ENCODE measurements at places on chromosomes 4 and X.
A peak's percentile ranks its signal among the peaks of the same experiment; 100 is the strongest.

DNA sequence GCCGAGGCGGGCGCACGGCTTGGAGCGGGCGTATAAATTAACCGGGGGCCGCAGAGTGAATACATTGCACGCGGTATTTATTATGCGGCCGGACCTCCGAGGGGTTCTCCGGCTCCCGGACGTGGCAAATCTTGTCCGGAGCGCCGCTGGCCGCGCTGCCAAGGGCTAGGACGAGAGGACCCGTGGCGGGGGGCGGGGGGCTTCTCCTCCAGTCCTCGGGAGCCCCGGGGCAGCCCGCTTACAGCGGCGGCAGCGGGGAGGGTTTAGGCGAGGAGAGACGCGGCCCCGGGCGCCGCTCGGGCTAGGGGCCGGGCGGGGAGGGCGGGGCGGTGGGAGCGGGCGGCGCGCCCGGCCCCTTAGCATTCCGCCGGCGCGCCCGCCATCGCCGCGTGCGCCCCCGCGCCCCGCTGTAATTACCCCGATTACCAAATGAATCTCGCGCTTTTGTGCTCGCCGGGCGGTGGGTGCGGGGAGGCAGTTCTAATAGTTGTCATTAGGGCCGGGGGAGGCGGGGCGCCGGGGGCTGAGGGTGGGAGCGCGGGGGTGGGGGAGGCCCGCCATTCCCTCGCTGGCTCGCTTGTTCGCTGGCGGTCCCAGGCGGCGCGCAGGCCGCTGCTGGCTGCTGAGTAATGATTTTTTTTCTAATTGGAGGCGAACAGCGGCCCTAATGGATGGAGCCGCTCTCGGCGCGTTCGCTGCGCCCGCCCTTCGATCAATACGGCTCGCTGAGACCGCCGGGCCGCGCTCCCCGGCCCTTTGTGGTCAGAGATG, 276.6 kb downstream of the BCOR start:
- no peak for DNase-seq

GRCh38 chr4:80070880-80071603, 2.0 kb downstream of the ANTXR2 start:
- DNase-seq, result no peak

DNA sequence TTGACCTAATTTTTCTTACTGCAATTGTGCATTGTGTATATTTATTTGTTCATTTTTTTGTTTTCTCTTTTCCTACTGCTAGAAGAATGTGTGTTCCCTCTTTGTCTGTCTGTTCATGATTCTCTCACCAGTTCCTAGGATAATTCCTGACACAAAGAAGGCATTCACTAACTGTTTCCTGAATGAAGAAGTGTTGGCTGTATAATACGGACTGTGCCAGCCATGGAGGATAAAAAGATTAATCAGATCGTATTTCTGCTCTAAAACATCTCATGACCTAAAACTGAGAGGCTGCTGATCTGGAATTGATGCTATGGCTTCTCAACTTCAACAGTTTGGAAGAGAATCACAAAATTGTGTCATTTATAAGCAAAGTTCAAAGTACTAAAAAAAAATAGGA, 563.1 kb upstream of the FRG1 start:
- no peak for DNase-seq

DNA sequence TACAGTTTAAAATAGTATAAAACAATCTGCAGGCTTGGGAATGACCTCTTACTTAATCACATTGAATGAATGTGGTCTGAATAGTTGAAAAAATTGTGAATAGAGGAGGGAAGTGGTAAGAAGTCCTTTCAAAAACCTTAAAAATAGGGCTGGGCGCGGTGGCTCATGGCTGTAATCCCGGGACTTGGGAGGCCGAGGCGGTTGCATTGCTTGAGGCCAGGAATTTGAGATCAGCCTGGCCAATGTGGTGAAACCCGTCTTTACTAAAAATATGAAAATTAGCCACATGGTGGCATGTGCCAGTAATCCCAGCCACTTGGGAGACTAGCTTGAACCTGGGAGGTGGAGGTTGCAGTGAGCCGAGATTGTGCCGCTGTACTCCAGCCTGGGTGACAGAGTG, 36.5 kb downstream of the HERC3 start:
- DNase-seq, result no peak

DNA sequence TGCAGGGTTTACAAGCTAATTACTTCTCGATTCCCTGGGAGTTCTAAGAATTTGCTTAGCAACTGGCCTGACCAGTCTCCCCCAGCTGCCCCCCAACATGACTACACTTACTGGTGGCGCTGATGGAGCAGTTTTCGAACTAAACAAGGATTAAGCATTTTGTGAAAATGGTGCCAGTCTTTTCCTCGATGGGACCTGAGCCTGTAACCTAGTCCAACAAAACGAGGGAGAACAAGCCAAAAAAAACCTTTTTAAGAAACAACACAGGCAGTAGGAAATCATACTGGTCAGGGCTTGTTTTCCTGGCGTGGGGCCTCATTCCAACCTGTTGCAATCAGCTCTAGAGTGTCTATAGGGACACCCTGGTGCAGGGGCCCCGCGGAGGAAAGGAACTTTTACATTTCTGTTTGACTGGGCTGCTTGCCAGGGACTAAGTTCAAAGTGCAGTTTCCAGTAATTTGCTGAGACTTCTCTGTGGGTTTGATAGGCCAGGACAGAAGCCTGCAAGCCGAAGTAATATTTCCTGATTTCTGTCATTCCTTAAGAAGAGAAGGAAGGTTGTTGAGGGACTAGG, 158.7 kb downstream of the SPRY1 start:
- DNase-seq, result peak; percentile 81

DNA sequence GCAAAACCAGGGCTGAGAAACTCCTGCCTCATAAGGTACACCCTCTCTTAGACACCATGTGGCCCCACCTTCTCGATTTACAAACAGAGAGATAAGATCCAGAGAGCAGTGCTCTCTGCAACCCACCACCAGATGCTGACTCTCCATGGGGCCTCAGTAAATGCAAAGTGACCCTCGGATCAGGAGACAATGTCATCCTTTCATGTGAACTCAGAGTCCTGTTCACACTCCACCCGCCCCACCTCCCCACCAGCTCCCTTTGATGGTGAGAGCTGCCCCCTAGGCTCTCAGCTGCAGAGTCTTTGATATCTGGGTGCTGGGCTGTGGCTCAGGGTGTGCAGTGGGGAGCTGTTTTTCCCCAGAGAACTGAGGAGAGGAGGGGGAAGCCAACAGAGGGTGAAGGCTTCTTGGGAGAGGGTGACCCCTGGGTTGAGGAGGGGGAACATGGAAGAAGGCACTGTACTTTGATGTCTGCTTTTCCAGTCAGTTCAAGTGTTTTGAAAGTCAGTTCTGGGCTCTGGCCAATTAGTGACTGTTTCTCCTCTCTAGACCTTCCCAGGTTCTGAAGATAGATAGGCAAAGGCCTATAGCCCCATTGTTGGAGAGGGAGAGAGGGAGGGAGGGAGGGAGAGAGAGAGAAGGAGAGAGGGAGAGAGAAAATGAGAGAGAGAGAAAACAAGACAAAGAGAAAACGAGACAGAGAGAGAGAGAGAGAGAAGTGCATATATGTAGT, 88.2 kb downstream of the SCD5 start:
- no peak for DNase-seq

DNA sequence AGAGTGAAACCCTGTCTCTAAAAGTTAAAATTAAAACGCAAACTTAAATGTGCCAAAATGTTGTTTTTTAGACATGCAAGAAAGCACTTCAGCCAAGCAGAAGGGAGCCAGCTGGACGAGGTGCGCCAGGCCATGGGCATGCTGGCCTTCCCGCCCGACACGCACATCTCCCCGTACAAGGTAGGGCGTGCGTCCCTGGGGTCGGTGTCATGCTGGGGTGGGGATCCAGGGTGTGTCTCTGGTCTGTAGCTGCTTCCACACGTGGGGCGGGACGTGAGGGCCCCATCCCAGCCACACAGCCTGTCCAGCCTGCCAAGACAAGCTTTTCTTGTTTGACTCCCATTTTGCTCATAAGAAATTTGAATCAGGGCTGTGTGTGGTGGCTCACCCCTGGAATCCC, 14.3 kb upstream of the UVSSA start:
- no peak for DNase-seq

- DNase-seq, result peak; percentile 19
Measured at GRCh38 chr4:8306511-8307021, 37.0 kb downstream of the HTRA3 start.

GRCh38 chr4:25481648-25482047, 104.6 kb downstream of the ANAPC4 start:
- DNase-seq, result no peak

DNA sequence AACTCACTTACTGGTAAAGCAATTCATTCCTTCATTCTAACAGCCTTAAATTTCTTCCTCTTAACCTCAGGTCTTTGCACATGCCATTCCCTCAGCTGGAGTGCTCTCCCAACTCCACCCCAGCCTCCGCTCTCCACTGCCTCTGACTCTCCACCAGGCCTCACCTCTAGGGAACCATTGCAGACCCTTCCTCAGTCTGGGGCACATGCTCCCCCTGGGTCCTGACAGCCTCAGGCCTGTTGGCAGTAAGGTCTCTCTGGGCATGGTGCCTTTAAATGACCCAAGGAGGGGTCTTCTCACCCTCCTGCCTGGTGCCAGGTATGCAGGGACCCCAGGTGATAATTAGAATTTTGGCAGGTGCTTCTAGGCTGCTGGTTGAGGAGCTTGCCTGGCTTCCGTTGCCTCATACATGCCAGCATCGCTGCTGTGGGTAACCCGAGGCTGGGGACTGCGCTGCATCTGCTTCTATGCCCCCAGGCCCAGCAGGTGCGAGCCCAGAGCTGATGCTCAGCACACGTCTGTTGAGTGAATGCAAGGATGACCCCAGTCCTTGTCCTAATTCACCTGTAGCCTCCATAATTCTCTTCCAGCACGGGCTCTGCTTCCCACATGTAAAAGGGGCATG, 27.5 kb upstream of the GPR78 start:
- DNase-seq, result no peak

- no peak for DNase-seq
Measured at GRCh38 chr4:141469392-141469791, 167.0 kb upstream of the IL15 start.

- no peak for DNase-seq
Measured at GRCh38 chr4:53196882-53197771, 168.7 kb downstream of the SCFD2 start.

- DNase-seq, result no peak
Measured at GRCh38 chrX:149208307-149208706, 296.8 kb downstream of the IDS start.

DNA sequence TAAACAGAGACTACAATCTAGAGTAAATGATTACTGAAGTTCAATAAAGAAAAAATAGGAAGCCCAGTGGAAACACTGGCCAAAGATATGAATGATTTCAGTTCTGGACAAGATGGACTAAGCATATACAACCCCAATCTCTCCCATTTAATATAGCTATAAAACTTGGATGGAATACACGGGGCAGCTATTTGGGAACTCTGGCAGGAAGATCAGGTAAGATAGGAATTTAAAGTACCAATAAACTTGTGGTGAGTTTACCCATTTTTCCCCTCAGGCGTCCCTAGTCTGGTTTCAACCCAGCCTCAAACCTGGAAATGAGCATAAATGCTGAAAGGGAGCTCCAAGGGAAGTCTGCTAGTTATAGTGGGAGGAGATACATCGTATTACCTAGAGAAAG, 20.4 kb downstream of the NUP54 start:
- DNase-seq, result no peak

DNA sequence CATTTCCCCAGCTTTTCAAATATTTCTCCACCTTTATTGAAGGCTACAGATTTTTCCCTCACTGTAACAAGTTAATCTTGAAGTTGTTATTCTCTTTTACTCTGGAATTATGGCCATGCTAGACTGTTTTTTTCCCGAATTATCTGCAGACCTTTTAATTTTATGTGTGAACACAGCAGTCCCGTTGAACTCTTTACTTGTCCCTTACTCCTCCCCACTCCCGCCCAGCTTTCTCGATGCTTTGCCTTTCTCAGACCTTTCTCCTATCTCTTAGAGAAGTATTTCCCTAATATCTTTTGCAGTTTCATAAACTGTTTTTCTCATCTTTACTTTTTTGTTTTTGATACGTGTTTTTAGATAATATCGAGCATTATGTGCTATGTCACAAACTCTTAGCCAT, 776 bp downstream of the CEP44 start:
- no peak for DNase-seq
